T-helper 9 cell (primary cell): ENCODE measurements at places on chromosomes 4 and X.

DNA sequence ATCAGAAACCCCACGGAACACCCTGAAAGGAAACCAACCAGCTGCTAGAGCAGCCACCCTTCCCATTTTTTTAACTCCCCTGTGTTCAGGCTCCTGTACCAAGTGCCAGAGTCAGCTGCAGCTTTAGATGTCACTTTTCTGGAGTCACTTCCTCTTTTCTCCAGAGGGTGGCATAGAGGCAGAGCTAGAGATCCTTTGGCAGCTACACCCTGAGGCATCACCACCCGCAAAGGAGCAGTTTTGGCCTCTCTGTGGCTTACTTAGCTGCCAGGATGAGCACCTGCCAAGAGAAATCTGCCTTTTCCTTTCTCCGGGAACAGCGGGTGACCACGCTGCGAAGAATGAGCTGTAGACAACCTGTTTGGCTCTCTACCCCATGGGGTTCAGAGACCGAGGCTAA is 58.0 kb upstream of the CHRDL1 start:
- no peak for DNase-seq

GRCh38 chrX:149567621-149568417 is 18.1 kb upstream of the HSFX3 start:
- DNase-seq, result no peak

DNA sequence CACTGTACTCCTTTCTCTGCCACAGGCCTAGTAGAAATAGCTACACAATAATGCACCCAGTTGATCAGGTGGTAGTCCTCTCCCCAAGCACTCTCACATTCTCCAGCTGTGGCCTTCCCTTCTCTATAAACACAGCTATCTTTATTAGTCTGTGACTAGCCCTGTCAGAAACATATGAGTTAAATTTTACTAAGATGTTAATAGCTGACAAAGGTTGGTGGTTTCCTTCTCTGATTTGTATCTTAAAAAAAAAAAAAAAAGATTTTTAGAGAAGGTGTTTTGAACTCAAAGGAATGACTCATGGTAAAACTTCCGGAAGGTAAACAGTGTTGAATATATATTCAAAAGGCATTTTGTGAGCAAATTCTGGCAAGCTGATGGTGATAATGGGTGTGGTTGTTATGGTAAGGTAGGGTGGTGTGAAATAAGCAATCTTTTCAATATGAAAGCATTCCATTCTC is 327.4 kb downstream of the PPP3CA start:
- no peak for DNase-seq

DNA sequence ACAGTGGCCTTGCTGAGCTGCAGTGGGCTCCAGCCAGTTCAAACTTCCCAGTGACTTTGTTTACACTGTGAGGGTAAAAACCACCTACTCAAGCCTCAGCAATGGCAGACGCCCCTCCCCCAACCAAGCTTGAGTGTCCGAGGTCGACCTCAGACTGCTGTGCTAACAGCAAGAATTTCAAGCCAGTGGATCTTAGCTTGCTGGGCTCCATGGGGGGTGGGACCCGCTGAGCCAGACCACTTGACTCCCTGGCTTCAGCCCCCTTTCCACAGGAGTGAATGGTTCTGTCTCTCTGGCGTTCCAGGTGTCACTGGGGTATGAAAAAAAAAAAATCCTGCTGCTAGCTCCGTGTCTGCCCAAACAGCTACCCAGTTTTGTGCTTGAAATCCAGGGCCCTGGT is 168.9 kb upstream of the INTU start:
- no peak for DNase-seq

- DNase-seq, result no peak
Measured at GRCh38 chr4:7182616-7183015, 9.7 kb upstream of the SORCS2 start.

- no peak for DNase-seq
Measured at GRCh38 chr4:151199319-151200190, 77.4 kb upstream of the PRSS48 start.

- DNase-seq, result no peak
Measured at GRCh38 chr4:169661761-169662160, 41.4 kb downstream of the CLCN3 start.

DNA sequence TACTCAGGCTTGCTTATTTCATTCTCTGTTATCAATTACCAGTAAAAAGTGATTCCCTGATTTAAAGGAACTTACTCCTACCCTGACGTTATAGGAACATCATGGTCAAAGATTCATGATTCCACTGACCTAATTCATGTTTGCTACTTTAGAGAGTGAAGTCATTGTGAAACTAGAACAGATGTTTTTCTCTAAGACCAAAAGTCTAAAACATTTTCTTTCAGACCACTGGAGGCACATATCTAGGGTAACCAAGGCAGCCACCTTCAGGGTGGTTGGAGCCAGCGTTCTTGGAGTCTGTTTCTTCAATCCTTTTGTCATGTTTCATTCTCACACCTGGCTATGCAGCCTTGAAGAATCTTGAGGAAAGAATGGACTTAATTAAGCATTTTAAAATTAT is 77.8 kb downstream of the GALNTL6 start:
- DNase-seq, result no peak

GRCh38 chr4:3387154-3387942 is 54.4 kb upstream of the HGFAC start:
- no peak for DNase-seq

DNA sequence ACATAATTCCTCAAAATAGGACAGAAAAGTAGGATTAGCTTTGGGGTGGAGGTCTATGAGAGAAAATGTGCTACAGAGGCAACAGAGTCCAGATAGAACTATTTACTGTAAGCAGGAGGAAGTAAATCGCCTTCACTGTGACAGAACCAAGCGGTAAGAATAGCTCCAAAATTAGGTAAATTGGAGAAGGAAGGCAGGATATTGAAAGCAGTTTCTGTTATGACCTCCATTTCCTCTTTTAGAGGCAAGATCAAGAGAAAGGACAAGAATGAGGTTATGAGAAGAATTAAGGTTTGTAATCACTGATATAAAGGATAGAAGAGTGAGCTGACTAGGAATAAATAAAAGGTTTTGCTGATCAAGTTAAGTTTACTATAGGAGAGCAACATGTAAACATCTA is 44.1 kb upstream of the NEUROG2 start:
- no peak for DNase-seq

- DNase-seq, result no peak
Measured at GRCh38 chr4:187632260-187632995, 363.1 kb upstream of the ZFP42 start.

DNA sequence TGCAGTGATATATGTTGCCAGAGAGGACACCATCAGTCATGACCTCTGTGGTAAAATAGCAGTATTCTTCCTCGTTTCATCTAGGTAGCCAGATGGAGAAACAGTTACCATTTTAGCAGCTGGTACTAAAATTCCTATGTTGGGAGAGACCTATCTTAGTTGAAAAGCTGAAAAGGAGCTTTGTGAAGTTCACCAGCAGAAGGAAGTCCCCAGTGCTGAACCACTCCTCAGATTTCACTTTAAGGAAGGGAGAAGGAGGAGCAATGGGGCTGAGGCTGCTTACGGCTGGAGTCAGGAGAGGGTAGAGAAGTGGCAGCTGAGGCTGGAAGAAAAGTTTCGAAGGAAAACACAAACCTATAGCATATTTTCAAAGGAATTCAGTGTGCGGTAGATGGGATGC is 103.7 kb downstream of the ATXN3L start:
- DNase-seq, result no peak

GRCh38 chrX:133482056-133482952 is 67.0 kb upstream of the GPC4 start:
- no peak for DNase-seq

DNA sequence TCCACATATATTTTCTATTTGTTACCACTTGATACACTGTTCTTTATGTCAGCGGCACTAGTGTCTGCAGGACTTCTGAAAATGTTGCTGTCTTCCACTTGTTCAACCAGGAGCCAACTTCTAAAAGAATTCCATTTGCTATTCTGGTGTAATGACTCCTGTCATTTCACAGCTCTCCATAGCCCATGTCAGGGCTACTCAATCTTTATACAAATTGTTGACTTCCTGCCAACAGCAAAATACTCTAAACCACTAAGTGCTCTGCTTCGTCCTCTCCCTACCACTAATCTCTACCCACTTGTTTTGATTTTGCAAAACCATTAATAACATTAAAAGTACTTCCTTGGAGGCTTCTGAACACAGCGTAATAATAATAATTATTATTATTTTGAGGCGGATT is 7.2 kb downstream of the CTSO start:
- DNase-seq, result no peak

DNA sequence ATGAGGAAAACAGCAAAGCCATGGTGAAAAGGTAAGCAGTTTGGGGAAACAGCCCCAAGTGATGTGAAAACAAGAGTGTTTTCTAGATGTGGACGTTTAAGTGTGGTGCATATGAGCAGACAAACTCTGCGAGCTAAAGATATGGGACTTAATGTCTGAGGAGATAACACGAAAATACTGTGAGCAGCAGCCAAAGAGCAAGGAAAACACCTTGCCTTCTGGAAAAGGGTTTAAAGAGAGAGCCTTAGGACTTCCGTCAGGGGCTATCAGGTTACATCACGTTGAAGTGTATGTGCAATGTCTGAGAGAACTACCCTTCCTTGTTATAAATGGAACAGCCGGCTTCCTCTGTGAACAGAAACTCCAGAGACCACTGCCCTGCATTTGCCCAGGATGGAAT is 54.2 kb downstream of the LEF1 start:
- DNase-seq, result no peak

DNA sequence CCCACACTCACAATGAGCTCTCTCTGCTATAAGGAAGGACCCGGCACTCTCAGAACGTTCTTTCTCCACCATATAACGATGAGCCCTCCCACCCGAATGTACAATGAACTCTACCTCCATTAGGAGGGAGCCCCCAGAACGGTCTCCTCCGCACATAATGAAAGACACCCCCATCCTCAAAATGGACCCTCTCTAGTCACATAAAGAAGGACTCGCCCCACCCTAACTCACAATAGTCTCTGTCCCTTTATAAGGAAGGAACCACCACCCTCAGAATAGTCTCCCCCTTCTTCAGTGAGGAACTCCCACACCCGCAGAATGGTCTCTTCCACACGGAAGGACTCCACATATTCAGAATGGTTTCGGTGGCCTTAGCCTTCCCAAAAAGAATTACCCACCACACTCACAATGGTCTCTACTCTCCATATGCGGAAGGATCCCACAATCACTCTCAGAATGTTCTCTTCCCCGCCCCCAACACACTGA is 477 bp downstream of the SLC35A2 start:
- DNase-seq, result no peak

- no peak for DNase-seq
Measured at GRCh38 chrX:13074297-13075262, 30.2 kb upstream of the FAM9C start.

DNA sequence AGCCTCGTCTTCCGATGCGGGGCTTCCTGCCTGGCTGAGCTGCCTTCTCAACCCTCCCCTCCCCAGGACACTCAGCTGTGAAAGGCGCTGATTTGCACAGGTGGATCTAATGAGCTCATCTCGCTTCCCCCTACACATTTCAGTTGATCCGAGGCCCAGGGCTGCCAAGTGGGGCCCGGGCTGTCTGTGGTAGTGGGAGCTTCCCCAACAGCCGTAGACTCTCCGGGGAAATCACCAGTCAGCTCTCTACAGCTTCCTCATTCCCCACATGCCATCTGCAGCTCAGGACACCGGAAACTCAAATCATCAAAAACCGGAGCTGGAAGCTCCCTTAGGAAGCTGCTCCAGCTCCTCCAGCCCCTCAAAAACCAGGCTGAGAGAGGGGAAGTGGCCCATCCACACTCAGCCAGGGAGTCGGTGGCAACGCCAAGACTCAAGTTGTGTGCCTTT is 56.2 kb downstream of the SMIM20 start:
- no peak for DNase-seq

DNA sequence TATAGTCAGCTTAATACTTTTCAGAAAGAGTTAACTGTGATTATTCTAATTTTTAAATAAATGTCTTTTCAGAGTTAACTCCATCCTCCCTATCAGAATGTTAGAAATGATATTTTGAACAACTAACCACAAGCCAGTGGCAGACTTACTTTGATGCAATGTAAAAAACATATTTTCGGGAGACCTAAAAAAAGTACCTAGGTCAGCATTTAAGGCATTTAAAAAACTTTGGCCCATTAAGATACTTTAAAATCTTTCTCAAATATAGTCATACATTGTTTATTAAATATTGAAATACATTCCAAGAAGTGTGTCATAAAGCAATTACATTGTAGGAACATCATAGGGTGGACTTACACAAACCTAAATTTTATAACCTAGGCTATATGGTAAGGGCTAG is 426.1 kb downstream of the PABPC4L start:
- no peak for DNase-seq

DNA sequence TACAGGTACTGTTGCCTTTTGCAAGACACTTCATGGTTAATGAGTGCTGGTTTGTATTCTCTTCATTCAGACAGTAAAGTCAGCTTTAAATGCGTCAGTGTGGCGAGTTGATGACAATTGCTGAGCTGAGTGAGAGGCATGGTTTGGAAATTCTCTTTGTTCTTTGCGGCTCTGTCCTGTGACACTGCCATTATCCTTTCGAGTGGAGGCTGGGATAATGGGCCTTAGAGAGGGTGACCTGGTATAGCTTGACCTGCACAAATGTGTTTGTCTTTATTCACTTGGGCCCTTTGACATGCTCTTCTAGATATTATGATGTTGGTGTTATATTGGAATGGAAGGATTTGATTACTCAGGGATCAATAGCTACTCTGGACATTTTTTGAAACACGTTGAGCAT is 208.5 kb upstream of the FAT1 start:
- no peak for DNase-seq

DNA sequence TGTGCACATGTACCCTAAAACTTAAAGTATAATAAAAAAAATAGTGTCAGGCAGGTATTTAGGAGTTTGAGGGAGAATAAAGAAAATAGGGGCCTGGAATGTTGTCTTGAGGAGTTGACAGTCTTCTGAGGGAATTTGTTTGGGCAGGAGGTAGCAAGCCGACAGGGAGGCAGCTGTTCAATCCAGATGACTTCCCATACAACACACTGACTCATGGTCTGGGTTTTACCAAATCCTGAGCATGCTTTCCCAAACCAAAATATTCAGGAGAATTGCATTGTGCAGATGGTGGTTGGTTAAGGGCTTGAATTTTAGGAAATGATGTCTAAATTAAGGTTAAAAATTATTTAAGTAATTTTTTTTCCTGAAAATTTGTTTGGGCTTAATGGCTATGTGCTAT is 430.0 kb downstream of the INPP4B start:
- DNase-seq, result no peak

DNA sequence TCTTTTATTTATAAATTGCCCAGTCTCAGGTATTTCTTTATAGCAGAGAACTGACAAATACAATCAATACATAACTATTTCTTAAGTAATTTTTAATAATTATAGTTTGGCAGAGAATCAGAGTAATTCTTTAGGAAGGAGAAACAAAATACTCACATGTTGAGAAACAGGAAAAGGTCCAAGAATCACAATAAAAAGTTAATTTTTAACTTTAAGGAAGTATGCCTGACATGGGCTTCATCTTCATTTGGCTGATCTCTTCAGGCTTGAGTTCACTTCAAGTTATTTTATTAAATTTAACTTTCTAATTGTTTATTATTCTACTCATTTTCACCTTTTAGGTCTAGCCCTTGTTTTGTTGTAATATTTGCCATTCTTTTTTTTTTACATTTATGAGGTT is 36.1 kb upstream of the RNF150 start:
- DNase-seq, result no peak

GRCh38 chr4:39732728-39733127 is 34.8 kb downstream of the UBE2K start:
- no peak for DNase-seq
